ENCODE measurements at places on chromosomes 1 and 21. TPM values are rescaled to one million over a fixed set of nuclear protein-coding genes. Genes with fewer than 3 reads are reported as not detected.

RGS13 gene
- total RNA-seq, result not detected

DNA sequence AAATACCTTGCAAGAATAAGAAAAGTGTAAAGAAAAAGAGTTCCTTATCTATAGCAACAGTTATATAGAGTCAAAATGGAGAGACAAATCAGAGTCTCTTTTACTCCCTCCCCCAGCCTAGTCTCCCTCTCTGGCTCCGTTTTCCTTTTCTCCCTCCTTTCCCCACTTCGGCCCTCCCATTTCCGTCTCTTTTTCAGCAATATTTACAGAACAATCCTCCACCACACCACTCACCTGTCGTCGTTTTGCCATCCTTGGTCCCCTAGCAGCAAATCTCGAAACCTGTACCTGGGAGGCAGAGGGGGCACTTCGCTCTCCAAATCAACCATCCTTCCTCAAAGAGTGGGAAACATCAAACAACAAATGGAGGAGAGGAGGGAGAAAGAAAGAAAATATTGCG is 259 bp downstream of the KCNT2 start:
- no peak for DNase-seq

GRCh38 chr1:7104339-7104738 is 319.1 kb downstream of the CAMTA1 start:
- DNase-seq, result no peak

SLFNL1 gene
- not detected for total RNA-seq

- DNase-seq, result no peak
These were observed 294.9 kb upstream of the DEPDC1 start for GRCh38 chr1:68791800-68792199.

SAMSN1 gene
- 6.1 TPM for total RNA-seq

ZYG11A gene
- not detected for total RNA-seq

GRCh38 chr1:209527993-209528717 is 55.4 kb upstream of the CAMK1G start:
- no peak for DNase-seq

GRCh38 chr1:25342846-25343245 is 4.7 kb downstream of the TMEM50A start:
- DNase-seq, result no peak

- no peak for DNase-seq
These were observed 52.7 kb upstream of the SYNC start for GRCh38 chr1:32755098-32755809.

GRCh38 chr1:23554127-23554480 is 5.2 kb downstream of the ID3 start:
- no peak for DNase-seq

- DNase-seq, result no peak
These were observed 70.9 kb downstream of the APP start for GRCh38 chr21:26099610-26100219.

LCE3D gene
- not detected for total RNA-seq

DNA sequence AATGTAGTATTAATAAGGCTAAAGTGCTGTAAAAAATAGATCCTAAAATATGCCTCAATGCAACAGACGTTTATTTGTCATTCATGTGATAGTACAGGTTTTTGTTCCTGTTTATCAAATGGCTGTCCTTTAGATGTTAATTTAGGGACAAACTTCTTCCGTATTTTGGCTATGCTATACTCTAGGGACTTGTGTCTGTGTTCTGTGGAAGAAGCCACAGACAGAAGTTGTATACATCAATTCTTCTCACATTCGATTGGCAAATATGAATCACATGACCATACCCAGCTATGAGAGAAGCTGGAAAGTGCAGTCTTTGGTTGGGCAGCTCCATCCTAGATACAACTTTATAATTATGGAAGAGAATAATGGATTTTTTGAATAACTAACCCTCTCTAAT is 232.7 kb upstream of the SNX7 start:
- DNase-seq, result no peak

DNA sequence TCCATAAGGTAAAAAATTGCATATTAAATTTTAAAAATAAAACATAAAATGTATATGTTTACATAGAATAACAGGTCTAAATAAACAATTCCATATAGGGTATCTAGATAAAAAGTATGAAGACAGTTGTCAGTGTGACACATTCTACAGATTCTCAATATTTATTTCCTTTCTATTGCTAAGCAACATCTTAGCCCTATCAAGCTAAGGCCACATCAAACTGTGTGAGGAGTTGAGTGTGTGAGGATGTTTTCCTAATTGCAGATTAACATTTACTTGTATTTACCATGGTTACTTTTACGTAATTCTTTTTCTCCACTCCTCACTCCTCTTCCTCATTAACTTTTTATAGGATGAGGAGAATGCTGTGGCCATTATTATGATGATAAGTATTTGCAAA is 41.9 kb upstream of the MCOLN3 start:
- no peak for DNase-seq

MTARC1 gene
- total RNA-seq, result 2.2 TPM

GRCh38 chr1:91791691-91792488 is 94.1 kb downstream of the TGFBR3 start:
- no peak for DNase-seq

CTH gene
- total RNA-seq, result 4.3 TPM

GRCh38 chr1:244548558-244549115 is 87.6 kb downstream of the CATSPERE start:
- DNase-seq, result no peak

DNA sequence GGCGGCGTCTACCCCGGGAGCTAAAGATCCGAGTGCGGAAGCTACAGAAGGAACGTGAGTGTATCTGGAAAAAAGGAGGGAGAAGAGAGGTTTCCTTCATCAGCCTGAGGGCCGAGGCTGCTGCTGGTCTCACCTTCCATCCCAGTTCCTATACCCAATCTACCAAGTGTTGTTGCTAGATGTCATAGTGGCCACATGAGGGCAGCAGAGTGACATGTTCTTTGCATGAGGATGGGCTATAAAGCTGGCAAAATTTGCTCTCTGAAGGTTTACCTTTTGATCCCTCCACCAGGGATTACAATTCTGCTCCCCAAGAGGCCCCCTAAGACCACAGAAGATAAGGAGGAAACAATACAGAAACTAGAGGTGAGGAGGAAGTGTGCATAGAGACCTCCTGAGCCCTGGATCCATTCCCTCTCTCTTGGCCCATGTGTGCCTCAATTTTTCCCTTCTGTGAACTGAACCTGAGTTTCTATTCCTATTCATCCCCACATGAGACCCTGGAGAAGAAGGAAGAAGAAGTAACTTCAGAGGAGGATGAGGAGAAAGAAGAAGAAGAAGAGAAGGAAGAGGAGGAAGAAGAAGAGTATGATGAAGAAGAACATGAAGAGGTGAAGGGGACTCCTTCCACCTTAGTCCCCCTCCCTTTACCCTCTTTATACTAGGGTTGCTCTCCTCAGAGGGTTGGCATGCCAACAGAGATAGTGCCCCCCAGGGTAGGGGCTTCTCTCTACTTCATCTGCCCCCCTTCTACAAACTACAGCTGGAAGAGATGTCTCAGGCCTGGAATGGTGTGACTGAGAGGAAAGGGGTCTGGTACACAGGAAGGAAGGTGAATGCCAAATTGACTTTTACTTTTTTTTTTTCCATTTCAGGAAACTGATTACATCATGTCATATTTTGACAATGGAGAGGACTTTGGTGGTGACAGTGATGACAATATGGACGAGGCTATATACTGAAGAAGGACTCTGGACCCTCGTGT is 13.3 kb downstream of the POLR3GL start:
- peak; percentile 90 for DNase-seq

C1QTNF12 gene
- total RNA-seq, result not detected

SPRR1A gene
- not detected for total RNA-seq

GRCh38 chr1:20058531-20058930 is 11.5 kb upstream of the PLA2G5 start:
- no peak for DNase-seq

NR5A2 gene
- 12.7 TPM for total RNA-seq

MR1 gene
- 19.2 TPM for total RNA-seq

GRCh38 chr1:30930631-30931173 is 22.1 kb upstream of the SDC3 start:
- no peak for DNase-seq

DNA sequence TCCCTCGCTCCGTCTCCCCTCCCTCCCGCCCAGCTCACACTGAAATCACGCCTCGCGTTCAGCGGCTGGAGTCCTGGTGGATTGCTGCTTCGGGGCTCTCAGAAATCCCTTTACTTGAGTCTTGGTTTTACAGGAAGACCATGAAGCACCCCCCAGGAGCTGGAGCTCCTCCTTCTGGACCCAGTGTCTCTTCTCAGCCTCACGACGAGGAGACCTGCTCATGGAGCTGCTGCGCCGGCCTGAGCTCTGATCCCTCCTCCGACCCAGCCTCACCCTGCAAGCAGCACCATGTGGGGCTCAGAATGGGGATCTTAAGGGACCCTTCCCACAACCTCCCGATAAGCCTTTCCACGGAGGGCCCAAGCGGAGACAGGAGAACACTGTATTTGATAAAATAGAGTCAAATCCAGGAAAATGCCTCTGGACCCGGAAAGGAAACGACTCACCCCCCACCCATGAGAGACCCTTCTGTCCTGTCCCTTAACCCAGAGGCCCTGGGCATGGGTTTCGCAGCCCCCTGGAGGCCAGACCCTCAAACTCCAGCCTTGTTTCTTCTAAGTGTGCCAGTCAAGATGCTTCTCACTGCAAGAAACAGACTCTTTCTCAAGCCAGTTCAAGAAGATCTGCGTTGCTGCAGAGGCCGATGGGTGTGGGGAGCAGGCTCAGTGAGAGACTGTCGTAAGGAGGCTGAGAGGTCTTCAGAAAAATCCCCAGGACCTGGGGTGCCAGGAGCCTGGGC is 26.1 kb downstream of the PDE9A start:
- DNase-seq, result no peak

- no peak for DNase-seq
These were observed 74.6 kb downstream of the SCCPDH start for GRCh38 chr1:246798606-246799496.

- no peak for DNase-seq
These were observed 13.9 kb downstream of the DDX20 start for GRCh38 chr1:111769517-111770146.

RPTN gene
- total RNA-seq, result not detected

RGS1 gene
- total RNA-seq, result 13.0 TPM

ZBTB40 gene
- 13.0 TPM for total RNA-seq

GRCh38 chr1:37849480-37849879 is 9.9 kb downstream of the MTF1 start:
- DNase-seq, result no peak

EGLN1 gene
- 47.8 TPM for total RNA-seq

GRCh38 chr1:41573785-41574713 is 89.6 kb upstream of the EDN2 start:
- peak; percentile 85 for DNase-seq

DNA sequence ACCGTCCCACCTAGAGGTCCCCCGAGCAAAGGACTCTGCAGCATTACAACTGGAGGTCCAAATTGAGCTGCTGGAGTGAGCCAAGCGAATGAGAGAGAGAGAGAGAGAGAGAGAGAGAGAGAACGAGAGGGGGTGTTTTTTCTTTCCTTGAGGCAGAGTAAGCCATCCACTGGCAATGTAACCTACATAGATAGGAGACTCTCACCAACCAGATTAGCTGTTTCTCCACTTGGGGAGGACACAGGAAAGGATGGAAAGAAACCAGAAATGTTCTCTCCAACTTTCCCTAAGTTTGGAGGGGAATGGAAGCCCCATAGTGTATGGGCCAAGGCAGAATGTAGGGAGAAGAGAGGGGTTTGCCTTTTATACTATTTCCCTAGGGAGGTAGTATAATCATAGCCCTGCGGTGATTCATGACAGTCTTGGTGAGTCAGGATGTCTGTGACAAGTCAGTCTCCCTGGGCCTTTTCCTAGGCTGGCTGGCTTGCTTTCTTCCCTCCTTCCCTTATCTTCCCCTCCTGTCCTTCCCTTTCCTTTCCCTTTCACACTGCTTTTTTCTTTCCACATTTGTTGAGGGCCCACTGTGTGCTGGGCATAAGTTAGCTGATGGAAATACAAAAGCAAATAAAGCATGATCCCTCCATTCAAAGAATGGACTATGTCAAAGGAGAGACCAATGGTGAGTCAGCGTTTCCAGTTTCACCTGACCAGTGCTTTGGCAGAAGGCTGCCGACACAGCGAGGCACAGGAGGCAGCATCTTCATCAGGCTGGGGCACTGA is 7.1 kb downstream of the FNDC7 start:
- DNase-seq, result no peak

DNA sequence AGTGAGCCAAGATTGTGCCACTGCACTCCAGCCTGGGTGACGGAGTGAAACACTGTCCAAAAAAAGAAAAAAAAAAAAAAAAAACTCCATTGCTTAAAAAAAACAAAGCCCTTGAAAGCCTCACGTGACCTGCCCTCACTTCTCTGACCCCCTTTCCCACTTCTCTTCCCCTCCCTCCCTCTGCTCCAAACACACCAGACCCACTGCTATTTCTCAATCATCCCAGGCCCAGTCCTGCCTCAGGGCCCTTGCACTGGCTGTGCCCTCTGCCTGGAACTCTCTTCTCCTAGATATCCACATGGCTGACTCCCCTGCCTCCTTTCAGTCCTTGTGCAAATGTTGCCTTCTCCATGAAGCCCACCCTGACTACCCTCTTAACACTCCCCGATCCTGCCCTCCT is 45.4 kb upstream of the TARDBP start:
- no peak for DNase-seq

GRCh38 chr1:11838349-11839272 is 9.0 kb downstream of the NPPA start:
- DNase-seq, result peak; percentile 76

DNA sequence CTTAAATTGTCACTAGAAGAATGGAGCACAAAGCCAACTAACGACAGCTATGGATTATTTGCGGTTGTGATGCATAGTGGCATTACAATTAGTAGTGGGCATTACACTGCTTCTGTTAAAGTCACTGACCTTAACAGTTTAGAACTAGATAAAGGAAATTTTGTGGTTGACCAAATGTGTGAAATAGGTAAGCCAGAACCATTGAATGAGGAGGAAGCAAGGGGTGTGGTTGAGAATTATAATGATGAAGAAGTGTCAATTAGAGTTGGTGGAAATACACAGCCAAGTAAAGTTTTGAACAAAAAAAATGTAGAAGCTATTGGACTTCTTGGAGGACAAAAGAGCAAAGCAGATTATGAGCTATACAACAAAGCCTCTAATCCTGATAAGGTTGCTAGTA is 13.5 kb downstream of the USP1 start:
- DNase-seq, result no peak

DNA sequence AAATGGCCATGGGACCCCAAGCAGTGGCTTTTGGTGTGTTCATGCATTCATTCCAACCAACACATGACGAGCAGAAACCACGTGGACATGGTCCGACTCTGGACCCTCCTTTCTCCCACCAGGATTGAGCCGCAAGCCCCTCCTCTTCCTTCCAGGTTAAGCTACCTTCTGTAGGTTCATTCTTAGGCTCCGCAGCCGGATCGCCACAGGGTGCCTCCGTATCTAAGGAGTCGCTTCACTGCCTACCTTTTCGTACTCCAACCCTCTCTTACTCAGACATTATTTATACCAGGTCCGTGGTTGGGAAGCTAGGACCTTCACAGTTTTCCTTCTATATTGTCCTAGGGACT is 63.6 kb downstream of the RHBG start:
- DNase-seq, result no peak

- DNase-seq, result peak; percentile 71
These were observed 829 bp downstream of the SPEN start for GRCh38 chr1:15848143-15848928.

- DNase-seq, result no peak
These were observed 10.7 kb upstream of the SDC3 start for GRCh38 chr1:30919025-30919881.

Data from ascending aorta (tissue), 2 donors.